ENCODE measurements at places on chromosomes 3 and 15.

- no peak for DNase-seq
These were observed 34.9 kb downstream of the PPCDC start for GRCh38 chr15:75058127-75058905.

DNA sequence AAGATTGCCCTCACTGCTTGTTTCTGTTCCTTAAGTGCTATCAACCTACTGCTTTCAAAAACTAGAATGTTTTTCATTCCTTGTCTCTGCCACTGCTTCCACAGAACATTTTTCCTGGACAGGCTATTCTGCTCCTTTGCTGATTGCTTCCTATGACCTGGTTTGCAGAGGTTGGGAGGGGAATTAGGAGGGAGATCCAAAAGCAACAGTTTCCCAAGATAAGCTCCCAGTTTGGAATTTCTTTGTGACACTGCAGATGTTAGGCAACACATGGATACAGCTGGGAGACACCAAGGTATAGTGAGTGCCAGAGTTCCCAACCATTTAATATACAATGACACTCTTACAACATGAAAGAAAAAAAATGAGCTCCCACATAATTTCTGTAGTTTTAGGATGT lies 1036.5 kb downstream of the ROBO2 start:
- no peak for DNase-seq

GRCh38 chr15:72890043-72890442 lies 106.5 kb upstream of the ADPGK start:
- no peak for DNase-seq

GRCh38 chr3:50885070-50885850 lies 210.5 kb downstream of the DOCK3 start:
- no peak for DNase-seq

All from fibroblast of skin of left biceps (primary cell).